GM13976 (cell line): ENCODE measurements at places on chromosomes 5 and 9.

DNA sequence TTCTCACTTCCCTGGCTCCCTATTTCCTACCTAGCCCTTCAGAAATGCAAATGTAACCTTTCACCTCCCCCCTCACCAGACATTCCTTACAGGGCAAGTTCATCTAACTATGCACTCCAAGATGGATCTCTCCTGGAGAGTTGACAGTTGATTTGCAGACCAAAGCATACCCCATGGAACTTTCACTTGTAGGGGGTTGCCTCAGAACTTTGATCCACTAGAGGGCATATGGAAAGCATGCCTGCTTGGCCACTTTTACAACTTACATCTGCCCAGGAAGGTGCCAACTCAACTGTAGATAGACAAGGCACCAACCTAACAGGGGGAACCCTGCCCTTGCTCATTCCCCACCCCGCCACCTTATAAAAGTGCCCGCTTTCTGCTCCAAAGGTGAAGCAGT is 187.8 kb downstream of the NXNL2 start:
- DNase-seq, result no peak

GRCh38 chr9:9817176-9817575 is 795.6 kb downstream of the PTPRD start:
- DNase-seq, result no peak

GRCh38 chr9:137486545-137487453 is 27.7 kb upstream of the NSMF start:
- no peak for DNase-seq

- DNase-seq, result no peak
These were observed 281.3 kb downstream of the ARHGAP26 start for GRCh38 chr5:143051244-143052058.

- no peak for DNase-seq
These were observed 18.9 kb upstream of the ASS1 start for GRCh38 chr9:130425741-130426466.

- no peak for DNase-seq
These were observed 128.3 kb upstream of the CCNH start for GRCh38 chr5:87541033-87541432.

DNA sequence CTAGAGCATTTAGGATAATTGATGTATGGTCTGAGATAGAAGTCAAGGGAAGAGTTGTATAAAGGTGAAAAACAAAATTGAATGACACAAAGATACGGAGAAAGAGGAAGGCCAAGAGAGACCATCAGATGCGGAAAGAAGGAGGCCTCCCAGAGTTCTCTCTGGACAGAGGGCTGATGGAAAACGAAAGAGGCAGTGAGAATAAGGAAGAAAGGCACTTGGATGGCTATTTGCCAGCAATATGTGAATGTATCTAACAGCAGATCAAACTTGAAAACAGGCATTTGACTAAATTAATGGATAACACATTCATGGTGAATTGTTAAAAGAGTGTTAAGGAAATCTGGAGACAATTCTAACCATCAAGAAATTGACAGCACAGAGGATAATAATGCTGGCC is 2.4 kb upstream of the DOCK8 start:
- DNase-seq, result no peak

- no peak for DNase-seq
These were observed 22.2 kb upstream of the RASA1 start for GRCh38 chr5:87245451-87245850.

- DNase-seq, result no peak
These were observed 258.9 kb upstream of the GAS1 start for GRCh38 chr9:87206064-87206661.

DNA sequence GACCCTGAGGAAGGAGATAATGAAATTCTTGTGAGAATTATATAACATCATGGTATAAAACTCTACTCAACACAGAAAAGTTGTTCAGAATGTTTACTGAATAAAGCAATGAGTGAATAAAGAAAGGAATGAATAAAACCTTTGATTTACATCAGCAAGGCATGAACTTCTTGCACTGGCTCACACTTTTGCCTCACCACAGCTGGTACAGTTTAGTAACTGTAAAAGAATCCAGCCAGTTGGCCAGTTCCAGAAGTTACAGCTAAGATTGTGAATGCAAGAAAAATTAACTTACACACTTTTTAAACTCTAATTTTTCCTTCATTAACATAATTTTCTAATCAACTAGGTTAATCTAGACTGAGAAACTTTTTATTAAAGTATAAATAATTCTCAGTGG is 490.9 kb downstream of the NFIB start:
- DNase-seq, result no peak

- DNase-seq, result no peak
These were observed 209.5 kb downstream of the DCP2 start for GRCh38 chr5:113186061-113186460.

GRCh38 chr9:89095761-89096528 is 82.7 kb downstream of the SHC3 start:
- DNase-seq, result no peak

- peak; percentile 55 for DNase-seq
These were observed 68.9 kb downstream of the BOD1 start for GRCh38 chr5:173547579-173547978.

- no peak for DNase-seq
These were observed 113.1 kb upstream of the IRX2 start for GRCh38 chr5:2864515-2865105.

- DNase-seq, result peak; percentile 87
These were observed 25.0 kb upstream of the TDRD7 start for GRCh38 chr9:97386733-97387503.

GRCh38 chr9:78539188-78539587 is 242.3 kb downstream of the PSAT1 start:
- no peak for DNase-seq

- no peak for DNase-seq
These were observed 23.3 kb upstream of the EEIG1 start for GRCh38 chr9:128003966-128004604.

GRCh38 chr5:59039296-59040023 is 456.6 kb downstream of the RAB3C start:
- peak; percentile 79 for DNase-seq

GRCh38 chr9:4574657-4575243 is 84.5 kb downstream of the SLC1A1 start:
- DNase-seq, result peak; percentile 30

GRCh38 chr9:29044959-29045358 is 1471.7 kb upstream of the C9orf72 start:
- DNase-seq, result no peak

DNA sequence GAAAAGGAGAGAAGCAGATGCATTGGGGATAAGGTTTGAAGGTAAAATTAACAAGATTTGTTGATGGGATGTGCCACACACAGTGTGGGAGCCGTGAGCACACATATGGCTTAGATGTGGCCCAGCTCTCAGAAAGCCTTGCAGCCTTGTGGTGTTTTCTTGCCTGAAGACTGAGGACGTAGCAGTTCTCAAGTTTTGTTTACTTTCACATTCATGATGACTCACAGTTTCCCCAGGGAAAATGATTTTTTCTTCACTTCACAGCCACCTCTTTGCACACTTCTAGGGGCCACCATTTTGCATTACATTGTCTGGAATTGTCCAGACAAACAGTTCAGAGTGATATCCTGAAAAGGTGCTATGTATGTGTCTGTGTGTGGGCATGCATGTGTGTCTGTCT is 126.2 kb downstream of the BASP1 start:
- peak; percentile 59 for DNase-seq

DNA sequence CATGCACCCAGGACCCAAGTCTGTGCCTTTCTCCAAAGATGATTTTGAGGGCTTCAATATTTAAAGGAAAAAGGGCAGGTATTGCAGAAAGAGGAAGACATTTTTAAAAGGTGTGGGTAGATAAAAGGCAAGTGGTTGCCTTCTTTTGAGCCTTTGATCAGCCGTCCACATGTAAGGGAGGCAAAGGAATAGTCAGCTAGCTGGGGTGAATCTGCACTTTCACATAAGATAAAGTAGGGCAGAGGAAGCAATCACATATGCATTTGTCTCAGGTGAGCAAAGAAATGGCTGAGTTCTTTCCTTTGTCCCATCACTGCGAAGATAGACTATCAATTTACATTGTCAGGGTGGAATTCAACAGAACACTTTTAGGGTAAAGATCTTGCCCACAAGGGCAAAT is 19.9 kb downstream of the MGAT1 start:
- no peak for DNase-seq

DNA sequence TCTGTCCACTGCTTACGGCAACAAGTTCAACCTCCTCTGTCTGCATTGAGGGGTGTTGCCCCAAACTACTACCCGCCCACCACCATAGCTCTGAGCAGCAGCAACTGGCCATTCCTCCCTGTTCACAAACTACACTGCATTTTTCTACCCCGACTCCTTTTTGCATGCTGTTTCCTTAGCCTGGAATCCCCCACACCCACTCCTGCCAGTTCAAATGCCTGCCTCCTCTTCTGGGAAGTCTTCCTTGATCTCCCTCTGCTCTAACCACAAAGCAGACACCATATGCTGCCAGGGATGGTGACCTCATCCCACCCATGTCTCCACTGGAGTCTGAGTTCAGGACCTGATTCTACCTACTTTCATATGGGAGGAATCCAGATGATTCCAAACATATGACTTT is 13.3 kb downstream of the ALDH1B1 start:
- no peak for DNase-seq

- DNase-seq, result no peak
These were observed 19.6 kb upstream of the ARL15 start for GRCh38 chr5:54329731-54330709.

DNA sequence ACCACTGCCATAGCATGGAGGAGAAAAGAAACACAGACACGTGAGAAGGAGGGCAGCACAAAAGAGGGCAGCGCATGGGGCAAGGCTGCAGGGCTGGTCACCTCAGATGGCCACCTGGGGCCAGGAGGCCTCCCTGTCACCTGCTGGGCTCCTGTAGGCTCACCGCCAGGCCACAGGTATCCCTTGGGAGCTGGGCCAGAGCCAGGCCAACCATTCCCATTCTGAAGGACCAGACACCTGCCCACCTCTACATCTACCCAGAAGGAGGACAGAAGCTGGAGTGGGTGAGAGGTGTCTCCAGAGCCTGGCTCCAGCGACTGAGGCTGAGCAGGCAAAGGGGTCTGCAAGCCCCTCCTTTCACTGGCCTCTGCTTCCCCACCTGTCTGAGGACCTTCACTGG is 103.1 kb downstream of the PAX5 start:
- DNase-seq, result no peak

GRCh38 chr5:148998174-148998797 is 64.6 kb downstream of the SH3TC2 start:
- peak; percentile 33 for DNase-seq

GRCh38 chr5:56025151-56025885 is 30.6 kb upstream of the IL6ST start:
- no peak for DNase-seq

GRCh38 chr9:40935336-40935735 is 193.1 kb downstream of the FOXD4L6 start:
- no peak for DNase-seq

GRCh38 chr9:33446240-33446945 is 1.0 kb downstream of the AQP3 start:
- DNase-seq, result peak; percentile 76

DNA sequence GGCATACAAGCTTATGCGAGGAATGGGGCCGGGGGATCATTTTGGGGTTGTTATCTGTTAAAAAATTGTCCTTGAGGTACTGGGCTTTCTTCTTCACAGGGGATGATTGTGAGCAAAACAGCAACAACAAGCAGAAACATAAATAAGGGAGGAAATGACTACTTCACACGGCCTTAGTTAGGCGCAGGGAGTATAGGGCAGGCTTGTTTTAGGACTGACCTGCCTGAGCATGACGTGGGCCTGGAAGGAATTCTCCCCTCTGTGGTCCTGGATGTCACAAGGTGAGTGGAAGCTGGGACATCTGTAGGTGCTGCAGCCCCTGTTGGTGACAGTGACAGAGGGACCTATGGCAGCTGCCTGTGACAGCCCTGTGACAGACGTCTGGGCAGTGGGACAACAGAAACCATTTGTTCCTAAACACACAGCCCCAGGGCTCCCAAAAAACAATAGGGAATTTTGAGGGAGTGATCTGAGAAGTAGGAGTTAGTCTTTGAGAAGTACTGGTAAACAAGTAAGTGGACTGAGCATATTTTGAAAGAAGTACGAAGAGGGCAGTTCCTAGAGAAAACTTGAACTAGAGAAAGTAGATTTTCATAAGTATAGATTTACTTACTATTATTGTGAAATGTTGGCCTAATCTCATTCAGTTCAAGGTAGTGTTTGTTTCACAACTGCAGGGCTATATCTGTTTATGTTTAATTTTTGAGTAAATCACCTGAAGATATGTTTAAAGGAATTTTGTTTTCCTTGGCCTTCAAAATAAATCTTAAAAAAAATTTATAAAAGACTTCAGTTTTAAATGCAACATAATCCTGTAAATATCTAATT is 113.1 kb downstream of the KDM4C start:
- DNase-seq, result no peak

- no peak for DNase-seq
These were observed 2125.8 kb upstream of the WWC1 start for GRCh38 chr5:166165596-166165995.

- DNase-seq, result no peak
These were observed 3.4 kb downstream of the KLHL9 start for GRCh38 chr9:21331676-21332402.

GRCh38 chr9:111743275-111743674 is 51.5 kb downstream of the SHOC1 start:
- DNase-seq, result no peak

GRCh38 chr9:100340224-100340623 is 12.5 kb downstream of the TEX10 start:
- no peak for DNase-seq

DNA sequence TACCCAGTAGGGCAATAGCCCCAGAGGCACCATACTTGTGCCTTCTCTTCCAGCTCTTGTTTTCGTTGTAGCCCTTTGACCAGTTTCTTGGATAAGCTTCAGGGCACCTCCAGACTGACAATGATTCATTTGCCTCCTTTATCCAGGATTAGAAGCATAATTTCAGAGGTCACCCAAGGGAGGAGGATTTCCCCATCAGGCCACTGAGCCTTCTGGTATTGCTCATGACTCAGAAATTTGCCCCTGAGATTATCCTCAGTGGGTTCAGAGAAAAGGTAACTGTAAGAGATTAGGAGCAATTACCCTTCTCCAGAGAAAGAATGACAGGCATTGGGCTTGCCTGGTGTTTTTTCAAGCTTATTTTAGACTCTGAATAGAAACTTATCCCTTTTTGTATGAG is 147.9 kb downstream of the MSX2 start:
- no peak for DNase-seq

- DNase-seq, result no peak
These were observed 229.1 kb downstream of the SEMA5A start for GRCh38 chr5:9316733-9317132.

- peak; percentile 94 for DNase-seq
These were observed at the start of gene FSD1L for GRCh38 chr9:105447814-105448812. TSS of gene FSD1L (plus strand) at chr9:105448034. CDS start at chr9:105448221, 187 bp downstream.
